Ureter (tissue), 1 donor: ENCODE measurements at places on chromosomes 16 and 17. TPM values are rescaled to one million over a fixed set of nuclear protein-coding genes. Genes with fewer than 3 reads are reported as not detected.

Gene KRT20
- total RNA-seq = 4.7 TPM

Gene GCGR
- not detected for total RNA-seq

Gene PPM1E
- total RNA-seq = 0.39 TPM

Gene ZP2
- total RNA-seq = not detected

Gene KRT36
- total RNA-seq = not detected

Gene HSPB9
- total RNA-seq = not detected

Gene TK1
- total RNA-seq = 1.2 TPM

Gene SLFN14
- total RNA-seq = not detected

DNA sequence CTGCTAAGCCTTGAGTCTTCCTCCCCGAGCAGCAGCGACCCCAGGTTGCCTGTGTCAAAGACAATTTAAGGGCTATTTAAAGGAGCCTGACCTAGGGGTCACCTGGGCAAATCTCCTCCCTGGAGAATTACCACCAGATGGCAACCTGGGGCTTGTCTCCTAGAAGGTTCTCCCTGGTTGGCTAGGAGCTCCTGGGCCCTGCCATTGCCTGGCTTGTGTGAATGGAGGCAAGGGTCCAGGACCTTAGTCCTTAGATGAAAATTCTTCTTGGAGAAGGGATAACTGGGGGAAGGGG lies 51.3 kb upstream of the TAC4 start:
- DNase-seq = no peak

GRCh38 chr16:28210979-28211588 lies 681 bp downstream of the XPO6 start:
- DNase-seq = peak; percentile 72

- no peak for DNase-seq
These were observed 372 bp downstream of the CD300A start for GRCh38 chr17:74466828-74467184.

- no peak for DNase-seq
These were observed 2.1 kb downstream of the ZNF750 start for GRCh38 chr17:82837586-82838320.

- no peak for DNase-seq
These were observed 93.8 kb upstream of the RPRML start for GRCh38 chr17:47072886-47073285.

- no peak for DNase-seq
These were observed 230.5 kb upstream of the ASIC2 start for GRCh38 chr17:33523577-33523981.

DNA sequence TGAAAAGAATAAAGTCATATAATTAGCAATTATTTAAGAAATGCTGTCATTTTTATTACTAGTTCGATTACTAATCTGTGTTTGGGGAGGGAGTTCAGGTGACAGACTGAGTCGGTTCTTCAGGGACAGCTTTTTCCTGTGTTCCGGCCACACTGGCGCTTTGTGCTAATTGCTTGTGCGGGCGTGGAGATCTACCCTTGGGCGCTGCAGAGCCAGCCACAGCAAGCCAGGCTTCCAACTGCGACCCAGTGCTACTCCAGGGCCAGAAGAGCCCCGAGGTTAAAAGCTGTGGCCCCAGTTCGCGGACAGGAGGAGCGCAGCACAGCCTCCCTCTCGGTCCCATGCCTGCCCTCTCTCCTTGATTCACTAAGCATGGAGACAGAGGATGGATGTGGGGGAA lies 6.5 kb upstream of the OR2C1 start:
- no peak for DNase-seq

DNA sequence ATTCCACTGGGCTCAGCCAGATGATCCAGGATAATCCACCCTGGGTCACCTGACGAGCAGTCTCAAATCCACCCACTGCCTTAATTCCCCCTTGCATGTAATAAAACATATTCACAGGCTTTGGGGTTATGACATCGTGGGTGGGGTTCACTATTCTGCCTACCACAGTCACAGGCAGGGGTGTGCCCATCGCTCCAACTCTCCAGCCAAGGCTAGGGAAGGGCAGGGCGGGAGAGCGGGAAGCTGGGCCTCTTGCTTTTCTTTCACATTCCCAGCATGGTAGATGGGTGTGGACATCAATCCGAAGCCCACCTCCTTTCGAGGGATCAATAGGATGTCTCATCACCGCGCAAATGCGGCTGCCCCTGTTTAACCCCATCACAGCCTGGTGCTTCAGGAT lies 12.7 kb upstream of the CD300LD start:
- DNase-seq = no peak

GRCh38 chr17:47840742-47841487 lies at the start of gene SCRN2:
SCRN2 (minus strand) TSS chr17:47841273; CDS start chr17:47840843, 430 bp downstream.
- DNase-seq = peak; percentile 93

- DNase-seq = no peak
These were observed 15.2 kb downstream of the LGALS9 start for GRCh38 chr17:27646232-27646631.

- DNase-seq = no peak
These were observed 2.4 kb downstream of the DHRS7B start for GRCh38 chr17:21129023-21129681.

- peak; percentile 86 for DNase-seq
These were observed 8.9 kb downstream of the UBTF start for GRCh38 chr17:44210342-44211192.

DNA sequence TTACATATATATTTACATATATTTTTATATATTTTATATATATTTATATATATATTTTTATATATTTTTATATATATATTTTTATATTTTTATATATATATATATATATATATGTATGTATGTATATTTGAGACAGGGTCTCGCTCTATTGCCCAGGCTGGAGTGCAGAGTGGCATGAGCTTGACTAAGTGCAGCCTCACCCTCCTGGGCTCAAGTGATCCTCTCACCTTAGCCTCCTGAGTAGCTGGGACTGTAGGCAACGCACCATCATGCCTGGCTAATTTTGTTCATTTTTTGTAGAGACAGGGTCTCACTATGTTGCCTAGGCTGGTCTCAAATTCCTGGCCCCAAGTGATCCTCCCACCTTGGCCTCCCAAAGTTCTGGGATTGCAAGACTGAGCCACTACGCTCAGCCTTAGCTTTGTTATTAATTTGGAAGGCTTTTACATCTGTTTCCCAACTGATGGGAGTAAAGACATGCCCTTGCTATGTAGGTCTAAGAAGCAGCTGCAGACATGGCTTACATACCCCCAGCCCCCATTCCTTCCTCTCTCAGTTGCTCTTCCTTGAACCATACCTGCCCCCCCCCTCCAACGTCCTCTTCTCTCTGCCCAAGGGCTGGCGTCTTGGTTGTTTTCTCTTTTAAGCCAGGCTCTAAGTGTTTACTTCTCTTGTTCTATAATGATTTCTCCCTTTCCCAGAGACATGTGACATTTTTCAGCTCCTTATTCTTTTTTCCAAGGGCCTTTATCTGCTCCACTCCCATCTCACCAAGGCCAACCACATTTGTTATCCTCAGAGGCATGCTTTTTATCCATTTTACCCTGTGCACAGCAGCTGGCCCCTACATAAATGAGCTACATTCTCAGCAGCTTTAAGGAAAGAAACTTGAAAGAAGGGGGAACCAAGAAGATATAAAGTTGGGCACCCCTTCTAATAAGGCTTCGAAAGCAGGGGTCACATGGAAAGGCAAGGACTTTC lies 64.2 kb upstream of the ATF7IP2 start:
- no peak for DNase-seq
